Fibroblast of mammary gland (primary cell): ENCODE measurements at places on chromosomes 7 and 10.

- peak; percentile 33 for DNase-seq
These were observed 292.5 kb downstream of the GALNT17 start for GRCh38 chr7:71424166-71425035.

GRCh38 chr7:37354656-37355131, 94.0 kb downstream of the ELMO1 start:
- peak; percentile 63 for DNase-seq

GRCh38 chr10:121460733-121461132, 137.5 kb downstream of the FGFR2 start:
- no peak for DNase-seq

- DNase-seq: no peak
These were observed 130.7 kb downstream of the TRRAP start for GRCh38 chr7:99008921-99009530.

GRCh38 chr7:29424295-29424983, 139.2 kb upstream of the PRR15 start:
- no peak for DNase-seq

DNA sequence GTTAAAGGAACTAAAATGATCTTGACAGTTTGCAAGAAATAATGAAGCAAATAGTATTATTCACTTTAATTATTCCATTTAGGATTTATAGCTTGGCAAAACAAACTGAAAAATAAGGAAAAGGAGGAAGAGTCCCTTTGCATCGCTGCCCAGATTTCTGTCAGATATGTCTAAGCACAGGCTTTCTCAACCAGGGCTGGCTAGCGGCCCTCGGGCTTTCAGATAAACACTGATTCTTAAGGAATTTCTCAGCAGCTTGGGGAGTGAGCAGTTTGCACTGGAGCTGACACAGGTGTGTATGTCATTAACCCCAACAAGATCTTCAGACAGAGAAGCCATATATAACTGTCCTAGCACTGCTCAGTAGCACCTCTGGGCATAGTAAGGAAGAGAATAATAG, 47.9 kb upstream of the SEMA3D start:
- no peak for DNase-seq

GRCh38 chr10:92323079-92323478, 32.1 kb downstream of the MARCHF5 start:
- no peak for DNase-seq

DNA sequence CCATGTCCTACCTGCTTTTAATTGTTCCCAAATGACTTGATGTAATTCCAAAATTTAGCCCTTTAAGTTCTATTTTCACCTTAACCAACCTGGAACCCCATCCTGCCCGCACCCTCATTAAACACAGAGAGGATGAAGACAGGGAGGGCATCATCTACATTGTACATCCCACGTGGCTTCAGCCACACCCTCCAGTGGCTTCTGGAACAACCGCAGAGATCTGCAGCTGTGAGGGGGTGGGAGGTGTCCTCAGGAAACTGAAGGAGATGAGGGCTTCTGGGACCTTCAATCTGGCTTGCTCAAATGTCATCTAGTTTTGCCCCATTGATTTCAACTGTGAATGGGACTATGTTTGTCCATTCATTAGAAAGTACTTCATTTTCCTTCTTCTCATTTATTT, 39.0 kb downstream of the AKR1B1 start:
- DNase-seq: peak; percentile 44

DNA sequence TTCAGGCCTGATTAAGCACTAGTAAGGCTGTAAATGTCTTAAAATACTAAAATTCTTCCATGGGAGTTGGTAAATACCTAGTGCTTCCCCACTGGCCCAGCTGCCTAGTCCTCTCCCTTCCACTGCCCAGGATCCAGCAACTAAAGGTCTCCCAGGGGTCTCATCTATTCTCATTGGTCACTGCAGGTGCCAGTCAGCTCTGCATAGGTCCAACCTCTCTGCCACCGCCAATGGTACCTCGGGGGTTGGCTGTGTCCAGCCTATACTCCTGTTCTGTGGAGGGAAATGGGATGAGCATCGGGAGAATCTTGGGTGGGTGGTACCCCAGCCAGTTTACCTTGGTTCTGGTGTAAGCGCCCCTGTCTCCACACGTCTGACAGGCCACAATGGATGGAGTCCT, 6.1 kb upstream of the CREB5 start:
- peak; percentile 57 for DNase-seq

DNA sequence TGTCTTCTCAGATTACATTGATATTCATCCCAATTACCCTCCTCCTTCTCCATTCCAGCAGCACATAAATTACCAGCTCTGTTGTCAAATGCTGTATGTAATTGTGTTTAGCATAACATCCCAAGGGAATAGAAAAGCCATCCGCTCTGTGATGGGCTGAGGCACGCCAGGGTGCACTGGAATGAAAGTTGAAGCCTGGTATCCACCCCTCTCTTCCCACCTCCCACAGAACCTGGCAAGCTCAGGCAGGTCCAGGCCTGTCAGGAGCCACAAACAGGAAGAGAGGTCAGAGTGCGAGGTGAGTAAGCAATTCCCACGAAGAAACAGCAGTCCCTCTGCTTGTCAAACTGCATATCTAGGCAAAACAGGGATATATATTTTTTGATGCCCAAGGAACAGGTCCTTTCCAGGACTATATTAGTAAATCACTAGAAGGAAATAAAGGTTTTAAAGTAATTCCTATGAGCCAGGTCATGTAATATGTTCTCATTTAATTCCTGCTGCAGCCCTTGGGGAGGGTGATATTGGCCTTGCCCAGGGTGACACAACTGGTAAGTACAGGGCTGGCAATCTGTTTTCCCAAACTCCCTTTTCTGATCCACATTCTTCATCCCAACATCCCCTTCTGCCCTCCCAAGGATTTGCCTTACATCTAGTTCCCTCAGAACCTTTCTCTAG, 155.6 kb upstream of the GHITM start:
- peak; percentile 25 for DNase-seq

GRCh38 chr7:158414002-158414401, 173.6 kb downstream of the PTPRN2 start:
- DNase-seq: no peak

- no peak for DNase-seq
These were observed 654.0 kb upstream of the MKI67 start for GRCh38 chr10:128780156-128780761.

GRCh38 chr7:112132051-112132694, 74.0 kb downstream of the DOCK4 start:
- no peak for DNase-seq

GRCh38 chr7:47670729-47671128, 88.8 kb upstream of the TNS3 start:
- DNase-seq: no peak

- DNase-seq: no peak
These were observed 3.5 kb upstream of the ZNF467 start for GRCh38 chr7:149776848-149777407.

DNA sequence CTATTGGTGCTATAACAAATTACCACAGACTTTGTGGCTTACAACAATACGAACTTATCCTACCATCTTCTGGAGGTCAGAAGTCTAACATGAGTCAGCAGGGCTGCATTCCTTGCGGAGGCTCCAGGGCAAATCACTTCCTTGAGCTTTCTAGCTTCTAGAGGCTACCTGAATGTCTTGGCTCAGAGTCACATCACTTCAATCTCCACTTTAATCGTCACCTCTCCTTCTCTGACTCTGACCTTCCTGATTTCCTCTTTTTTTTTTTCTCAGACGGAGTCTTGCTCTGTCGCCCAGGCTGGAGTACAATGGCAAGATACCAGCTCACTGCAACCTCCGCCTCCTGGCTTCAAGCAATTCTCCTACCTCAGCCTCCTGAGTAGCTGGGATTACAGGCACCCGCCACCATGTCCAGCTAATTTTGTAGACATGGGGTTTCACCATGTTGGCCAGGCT, 44.6 kb upstream of the ANAPC16 start:
- DNase-seq: peak; percentile 75

DNA sequence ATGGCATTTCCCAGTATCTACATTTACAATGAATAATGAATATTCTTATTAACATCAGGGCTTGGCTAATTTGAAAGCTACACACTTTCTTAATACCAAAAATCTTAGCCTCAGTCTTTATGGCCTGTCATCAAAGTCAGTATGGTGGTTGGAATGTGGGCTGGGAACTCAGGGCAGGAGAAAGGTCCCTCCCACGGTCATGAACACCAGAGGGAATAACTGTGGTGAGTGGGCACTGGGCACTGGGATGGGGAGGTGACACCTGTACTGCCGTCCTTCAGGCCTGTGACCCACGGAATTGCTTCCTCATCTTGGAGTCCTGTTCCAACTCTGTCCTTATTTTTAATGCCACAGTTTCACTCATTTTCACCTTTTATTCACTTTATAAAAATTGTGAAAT, 276.9 kb upstream of the PLPP4 start:
- no peak for DNase-seq

DNA sequence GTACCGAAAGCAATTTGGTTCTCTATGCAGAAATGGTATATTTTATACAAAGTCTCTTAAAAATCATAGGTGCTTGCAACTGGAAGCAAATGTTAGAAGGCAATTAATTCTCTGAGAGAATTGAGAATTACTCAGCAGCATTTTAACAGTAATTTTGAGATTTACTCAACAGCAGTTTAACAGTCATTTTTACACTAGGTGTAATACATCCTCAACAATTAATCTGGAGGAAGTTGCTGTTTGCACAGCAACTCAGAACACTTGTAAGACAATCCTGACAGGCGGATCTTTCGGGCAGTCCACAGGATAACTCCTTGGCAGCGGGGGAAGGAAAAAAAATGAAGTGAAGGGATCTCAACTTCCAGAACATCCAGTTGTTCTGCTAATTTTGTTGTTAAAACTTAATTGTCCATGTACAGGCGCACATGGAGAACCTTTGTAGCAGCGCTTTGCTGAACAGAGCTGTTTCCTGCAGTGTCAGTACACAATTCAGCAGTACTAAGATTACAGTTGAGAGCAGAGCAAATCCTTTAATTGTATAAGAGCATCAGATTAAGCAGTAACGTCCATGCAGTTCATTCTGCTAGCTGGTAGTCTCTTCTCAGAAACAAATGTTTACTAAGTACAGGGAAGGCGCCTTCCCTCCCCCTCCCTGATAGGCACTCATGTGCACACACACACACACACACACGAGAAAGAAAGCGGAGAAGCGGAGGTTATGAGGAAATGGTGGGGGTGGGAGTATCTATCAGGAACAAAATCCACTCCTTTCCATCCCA, 43.8 kb downstream of the ENO4 start:
- DNase-seq: no peak

GRCh38 chr10:69469976-69470375, 18.7 kb downstream of the TSPAN15 start:
- DNase-seq: no peak

GRCh38 chr10:110429301-110429700, 68.4 kb upstream of the DUSP5 start:
- peak; percentile 62 for DNase-seq

GRCh38 chr7:112616295-112616694, 135.5 kb downstream of the LSMEM1 start:
- no peak for DNase-seq

DNA sequence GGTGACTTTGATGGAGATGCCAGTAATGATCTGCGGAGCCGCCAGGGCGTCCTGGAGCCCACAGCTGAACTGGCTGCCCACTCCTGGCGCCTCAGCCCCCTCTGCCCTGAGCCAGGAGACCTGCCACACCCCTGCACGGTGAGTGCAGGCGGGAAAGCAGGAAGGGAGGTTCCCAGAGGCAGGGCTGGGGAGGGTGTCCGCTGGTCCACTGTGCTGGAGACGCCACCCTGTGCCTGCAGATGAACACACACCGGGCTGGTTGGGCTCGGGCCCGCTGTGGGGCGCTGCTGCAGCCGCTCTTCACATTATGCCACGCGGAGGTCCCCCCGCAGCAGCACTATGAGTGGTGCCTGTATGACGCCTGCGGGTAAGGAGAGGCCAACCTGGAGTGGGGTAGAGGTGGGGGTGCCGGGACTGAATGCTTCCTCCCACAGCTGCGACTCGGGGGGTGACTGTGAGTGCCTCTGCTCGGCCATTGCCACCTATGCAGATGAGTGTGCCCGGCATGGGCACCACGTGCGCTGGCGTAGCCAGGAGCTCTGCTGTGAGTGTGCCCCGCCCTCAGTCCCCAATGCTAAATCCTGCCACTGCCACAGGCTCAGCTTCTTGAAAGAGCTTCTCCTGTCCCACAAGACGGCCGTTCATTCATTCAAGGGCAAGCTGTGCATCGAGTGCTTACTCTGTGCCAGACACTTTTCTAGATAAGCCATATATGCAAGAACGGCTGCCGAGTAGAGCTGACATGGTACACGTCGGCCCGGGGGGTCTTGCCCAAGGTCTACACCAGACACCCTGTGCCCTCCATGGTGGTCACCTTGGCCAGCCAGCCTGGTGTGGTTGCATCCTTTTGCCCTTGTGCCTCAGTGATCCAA, 14.3 kb upstream of the ZNF467 start:
- DNase-seq: no peak

DNA sequence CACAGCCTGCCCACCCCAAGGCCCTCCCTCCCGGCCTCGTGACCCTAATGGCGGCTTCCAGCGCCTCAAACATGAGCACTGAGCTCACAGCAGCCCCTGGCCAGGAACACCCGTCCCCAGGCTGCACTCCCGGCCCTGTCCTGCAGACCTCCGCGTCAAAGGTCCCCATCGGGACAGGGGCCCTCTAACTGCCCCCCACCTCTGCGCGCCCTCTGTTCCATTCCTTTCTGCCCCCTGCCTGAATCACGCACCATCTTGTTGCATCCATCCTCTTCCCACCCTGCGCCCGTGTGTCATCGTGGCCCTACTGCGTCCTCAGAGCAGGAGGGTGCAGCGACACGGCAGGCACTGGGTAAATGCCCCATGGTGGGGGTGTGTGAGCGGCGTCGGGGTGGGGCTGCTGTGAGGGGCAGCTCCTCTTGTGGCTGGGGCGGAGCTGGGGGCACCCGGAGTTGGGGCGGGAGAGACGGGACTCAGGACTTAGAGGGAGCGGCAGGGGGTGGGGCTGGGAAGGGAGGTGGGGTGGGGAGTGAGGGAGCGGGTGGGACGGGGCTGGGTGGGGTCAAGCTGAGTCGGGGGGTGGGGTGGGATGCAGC, 13.4 kb downstream of the SLC29A4 start:
- DNase-seq: no peak

DNA sequence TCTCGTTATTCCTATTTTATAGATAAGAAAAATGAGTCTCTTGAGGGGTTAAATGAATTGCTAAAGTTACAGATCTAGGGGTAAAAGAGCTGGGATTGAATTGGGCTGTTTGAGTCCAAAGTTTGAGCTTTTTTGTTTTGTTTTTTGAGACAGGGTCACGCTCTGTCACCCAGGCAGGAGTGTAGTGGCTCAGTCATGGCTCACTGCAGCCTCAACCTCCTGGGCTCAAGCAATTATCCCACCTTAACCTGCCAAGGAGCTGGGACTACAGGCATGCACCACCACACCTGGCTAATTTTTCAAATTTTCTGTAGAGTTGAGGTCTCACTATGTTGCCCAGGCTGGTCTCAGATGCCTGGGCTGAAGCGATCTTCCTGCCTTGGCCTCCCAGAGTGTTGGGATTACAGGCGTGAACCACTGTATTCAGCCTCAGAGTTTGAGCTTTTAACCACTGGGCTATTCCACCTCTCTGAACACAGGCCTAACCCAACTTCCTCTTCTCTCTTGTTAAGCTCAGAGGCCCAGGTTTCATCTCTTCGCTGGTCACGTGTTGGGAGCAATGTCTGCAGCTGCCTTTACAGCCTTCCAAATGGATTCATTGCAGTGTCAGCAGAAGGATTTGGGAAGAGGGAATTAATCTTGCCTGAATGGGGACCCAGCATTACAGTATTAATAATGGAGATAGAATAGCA, 8.0 kb downstream of the SUFU start:
- no peak for DNase-seq
